ENCODE measurements at places on chromosomes 2 and 18.
A peak's percentile ranks its signal among the peaks of the same experiment; 100 is the strongest.

DNA sequence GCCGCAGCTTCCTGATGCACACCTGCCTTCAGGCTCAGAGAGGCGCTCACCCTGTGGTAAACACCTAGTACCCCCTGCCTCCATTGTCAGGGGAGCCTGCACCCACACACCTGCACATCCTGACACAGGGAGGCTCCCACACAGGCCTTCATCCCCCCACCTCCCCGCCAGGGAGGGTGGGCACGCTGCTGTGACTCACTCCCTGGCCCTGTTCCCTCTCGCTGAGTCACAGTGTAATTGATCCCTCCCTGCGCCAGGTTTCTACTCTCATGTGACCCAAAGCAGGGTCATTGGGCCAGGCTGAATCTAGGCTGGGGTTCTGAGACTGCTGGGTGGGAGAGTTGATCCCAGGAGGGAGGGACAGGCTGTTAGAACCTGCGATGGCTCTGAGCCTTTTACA is 8.5 kb upstream of the CELF4 start:
- DNase-seq = no peak

GRCh38 chr2:20668451-20668850 is 1.5 kb downstream of the GDF7 start:
- no peak for DNase-seq

DNA sequence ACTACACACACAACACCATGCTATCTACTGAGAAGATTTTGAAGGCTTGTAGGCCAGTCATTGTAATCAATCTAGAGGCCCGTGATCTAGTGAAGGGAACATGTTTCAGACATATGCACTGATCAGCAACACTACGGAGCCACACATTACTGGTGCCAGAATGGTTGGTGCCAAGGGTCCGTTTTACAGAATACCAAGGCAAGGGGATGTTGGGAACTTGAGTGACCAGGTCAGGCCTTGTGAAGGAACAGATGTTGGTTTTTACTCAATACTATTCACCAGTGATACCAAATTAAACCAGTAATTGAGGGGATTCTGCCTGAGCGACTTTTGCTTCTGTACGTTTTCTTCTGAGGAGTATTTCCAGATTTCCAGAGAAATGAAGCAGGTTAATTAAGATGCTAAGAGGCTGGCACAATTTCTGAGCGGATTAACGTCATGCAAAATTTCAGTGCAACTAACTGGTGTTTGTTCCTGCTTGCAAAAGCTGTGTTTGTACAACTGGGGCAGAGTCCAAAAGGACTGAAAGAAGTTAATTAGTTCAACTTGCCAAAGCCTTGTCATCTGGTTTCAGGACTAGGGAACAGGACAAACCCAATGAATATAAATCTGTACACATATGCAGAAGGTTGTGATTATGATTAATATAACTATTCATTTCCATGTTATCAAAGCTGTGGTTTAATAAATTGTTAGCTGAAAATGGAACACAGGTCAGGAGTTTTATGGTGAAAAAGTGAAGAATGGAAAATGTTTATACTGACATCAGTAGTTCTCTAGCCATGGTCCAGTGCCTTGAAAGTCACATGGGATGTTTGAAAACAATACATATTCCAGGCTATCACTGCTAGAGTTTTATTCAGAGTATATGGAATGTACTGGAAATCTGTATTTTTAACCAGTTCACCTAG is 432.1 kb upstream of the DCC start:
- no peak for DNase-seq

DNA sequence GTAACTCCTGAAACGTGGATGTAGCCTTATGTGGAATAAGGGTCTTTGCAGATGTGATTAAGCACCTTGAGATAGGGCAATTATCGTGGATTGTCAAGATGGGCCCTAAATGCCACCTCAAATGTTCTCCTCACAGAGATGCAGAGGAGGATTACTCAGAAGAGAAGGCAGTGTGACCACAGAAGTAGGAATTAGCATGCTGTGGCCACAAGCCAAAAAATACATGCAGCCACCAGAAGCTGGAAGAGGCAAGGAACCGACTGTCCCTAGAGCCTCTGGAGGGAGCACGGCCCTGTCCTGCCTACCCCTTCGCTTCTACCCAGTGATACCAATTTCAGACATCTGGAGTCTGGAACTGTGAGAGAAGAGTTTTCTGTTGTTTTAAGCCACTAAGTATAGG is 47.3 kb upstream of the MGAT5 start:
- peak; percentile 17 for DNase-seq

DNA sequence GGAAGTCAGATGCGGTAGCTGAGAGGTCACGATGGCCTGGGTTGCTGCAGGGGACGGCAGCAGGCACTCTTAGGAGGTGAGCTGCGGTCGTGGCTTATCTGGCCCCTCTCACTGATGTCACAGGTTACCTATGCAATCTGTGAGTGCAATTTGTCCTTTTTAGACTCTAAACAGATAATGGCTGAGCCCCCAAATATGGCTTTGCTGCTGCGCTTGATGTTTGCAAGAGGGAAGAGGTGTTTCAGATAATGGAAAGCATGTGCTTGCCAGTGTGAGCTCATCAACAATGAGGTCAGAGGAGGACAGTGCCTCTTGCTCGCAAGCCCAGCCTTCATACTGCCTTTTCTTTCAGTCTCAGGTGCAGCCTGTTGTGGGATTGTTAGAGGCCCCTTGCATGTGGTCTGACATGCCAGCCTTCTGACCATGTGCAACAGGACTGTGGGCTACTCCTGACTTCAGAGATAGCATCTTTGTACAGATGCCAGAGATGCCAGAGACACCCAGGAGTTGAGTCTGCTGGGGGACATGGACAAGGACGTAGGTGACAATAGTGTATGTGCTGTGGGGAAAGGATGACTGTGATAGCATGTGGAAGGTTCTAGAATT is 151.3 kb downstream of the TANC1 start:
- no peak for DNase-seq

- no peak for DNase-seq
These were observed 42.8 kb downstream of the ATOH8 start for GRCh38 chr2:85796341-85797262.

- DNase-seq = no peak
These were observed 43.0 kb upstream of the SLC1A4 start for GRCh38 chr2:64945973-64946768.

DNA sequence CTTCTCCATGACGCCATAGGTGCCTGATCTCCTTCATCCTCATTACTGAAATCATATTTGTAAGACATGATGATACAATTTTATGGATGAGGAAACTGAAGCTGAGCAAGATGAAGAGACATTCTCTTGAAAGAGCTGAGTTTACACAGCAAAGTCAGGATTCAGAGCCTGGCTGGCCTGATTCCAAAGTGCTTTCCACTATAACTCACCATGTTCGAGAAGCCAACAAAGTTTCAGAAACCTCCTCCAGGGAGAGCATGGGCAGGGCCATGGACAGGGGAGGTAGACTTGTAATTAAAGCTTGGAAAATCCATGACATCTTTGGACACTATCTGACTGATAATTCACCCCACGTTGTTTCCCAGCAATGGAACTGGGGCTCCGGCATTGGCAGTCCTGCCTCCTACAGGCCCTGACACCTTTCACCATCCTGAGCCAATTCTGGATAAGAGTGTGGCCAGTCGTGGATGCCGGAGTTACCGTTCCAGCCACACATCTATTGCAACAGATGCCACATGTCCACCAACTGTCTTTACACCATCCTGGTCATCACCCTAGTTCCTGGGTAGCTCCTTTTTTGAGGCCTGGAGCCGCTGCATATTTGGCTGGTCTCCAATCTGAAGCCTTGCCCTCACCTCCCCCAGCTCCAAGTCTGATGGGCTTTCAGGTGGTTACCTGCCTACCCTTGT is 85.0 kb upstream of the PPP1CB start:
- DNase-seq = no peak

DNA sequence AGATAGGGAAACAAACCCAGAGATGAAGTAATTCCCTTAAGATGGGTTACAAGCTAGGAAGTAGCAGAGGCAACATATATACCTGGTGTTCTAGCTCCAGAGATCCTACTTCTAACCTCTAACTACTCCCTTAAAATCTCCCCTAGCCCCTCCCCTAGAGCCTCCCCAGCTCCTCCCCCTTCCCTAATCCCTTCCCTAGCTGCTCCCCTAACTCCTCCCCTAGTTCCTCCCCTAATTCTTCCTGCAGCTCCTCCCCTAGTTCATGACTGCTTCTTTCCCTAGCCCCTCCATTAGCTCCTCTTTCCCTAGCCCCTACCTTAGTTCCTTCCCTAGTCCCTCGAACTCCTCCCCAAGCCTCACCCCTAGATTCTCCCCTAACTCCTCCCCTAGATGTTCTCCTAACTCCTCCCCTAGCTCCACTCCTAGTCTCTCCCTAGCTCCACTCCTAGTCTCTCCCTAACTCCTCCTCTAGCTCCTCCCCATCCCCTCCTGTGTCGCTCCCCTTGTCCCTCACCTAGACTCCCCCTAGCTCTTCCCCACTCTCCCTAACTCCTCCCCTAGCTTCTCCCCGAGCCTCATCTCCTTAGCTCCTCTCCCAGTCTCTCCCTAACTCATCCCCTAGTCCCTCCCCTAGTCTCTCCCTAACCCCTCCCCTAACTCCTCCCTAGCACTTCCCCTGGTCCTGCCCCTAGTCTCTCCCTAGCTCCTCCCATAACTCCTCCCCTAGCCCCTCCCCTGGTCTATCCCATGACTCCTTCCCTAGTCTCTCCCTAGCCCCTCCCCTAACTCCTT is 108.9 kb downstream of the CD226 start:
- DNase-seq = no peak

- DNase-seq = no peak
These were observed 142.7 kb downstream of the KLHL14 start for GRCh38 chr18:32629981-32630700.

- no peak for DNase-seq
These were observed 16.9 kb downstream of the PID1 start for GRCh38 chr2:229254206-229254605.

GRCh38 chr2:229273723-229274338 is 2.7 kb upstream of the PID1 start:
- DNase-seq = peak; percentile 79

DNA sequence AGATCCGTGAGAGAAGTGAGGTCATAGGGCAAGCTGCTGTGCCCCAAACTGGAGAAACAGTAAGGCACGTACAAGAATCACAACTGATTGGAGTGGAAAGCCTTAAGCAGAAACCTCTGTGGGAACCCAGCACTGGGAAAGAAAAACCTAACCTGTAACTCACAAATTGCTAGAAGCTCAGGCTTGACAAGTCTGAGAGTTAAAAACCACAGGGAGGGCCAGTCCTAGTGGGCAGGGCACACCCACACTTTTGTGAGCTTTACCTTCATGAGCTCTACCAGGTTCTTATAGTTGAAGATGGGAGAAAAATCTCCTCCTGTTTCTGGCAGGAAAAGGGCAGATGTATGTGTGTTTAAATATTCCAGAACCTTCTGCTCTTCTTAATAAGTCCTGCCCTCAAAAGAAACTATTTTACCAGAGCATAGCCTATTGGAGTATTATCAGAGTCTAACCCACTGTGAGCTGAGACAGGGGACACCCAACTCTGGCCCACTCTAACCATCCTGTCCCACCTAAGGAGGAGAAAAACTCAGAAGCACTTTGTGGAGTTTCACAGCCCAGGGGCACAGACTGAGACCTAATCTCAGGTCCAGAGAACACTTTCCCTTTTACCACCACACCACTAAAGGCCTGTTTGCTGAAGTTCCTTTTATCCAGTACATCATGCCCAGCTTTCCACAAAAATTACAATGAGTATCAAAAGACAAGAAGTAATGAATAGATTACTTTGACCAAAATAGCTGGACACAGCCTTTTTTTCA is 1265.7 kb upstream of the CHAC2 start:
- no peak for DNase-seq

DNA sequence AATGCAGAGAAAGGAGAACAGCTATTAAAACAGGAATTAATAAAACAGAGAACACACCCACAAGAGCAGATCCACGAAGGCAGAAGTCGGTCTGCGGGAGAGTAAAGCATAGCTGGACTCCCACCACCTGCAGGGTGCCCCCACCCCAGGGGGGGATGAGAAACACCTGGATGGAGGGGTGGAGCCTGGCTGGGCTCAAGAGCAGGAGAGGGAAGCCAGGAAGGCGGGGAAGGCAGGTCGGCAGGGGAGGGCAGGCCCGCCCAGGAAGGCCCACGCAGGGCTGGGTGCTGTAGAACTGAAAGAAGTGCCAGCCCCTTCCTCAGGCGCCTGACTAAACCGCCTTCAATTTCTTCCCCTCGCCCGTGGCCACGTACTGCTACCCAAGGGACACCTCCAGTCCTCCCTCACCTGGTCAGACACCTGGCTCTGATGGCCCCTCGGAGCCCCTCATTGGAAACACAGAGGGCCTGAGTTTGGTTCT is 175.4 kb downstream of the HDAC4 start:
- DNase-seq = no peak

GRCh38 chr18:54975598-54975997 is 16.3 kb upstream of the CCDC68 start:
- no peak for DNase-seq
